ENCODE measurements at places on chromosomes 16 and 17. TPM values are rescaled to one million over a fixed set of nuclear protein-coding genes. Genes with fewer than 3 reads are reported as not detected.

Gene NPIPB8
- total RNA-seq = 1.3 TPM

Gene SLC16A6
- total RNA-seq = 0.24 TPM

Gene JPH3
- total RNA-seq = 26.4 TPM

Gene GP1BA
- not detected for total RNA-seq

Gene HOXB1
- total RNA-seq = 0.96 TPM

Gene TP53TG3
- total RNA-seq = not detected

Gene LLGL2
- 235 TPM for total RNA-seq

Gene CES1
- total RNA-seq = not detected

Gene NHLRC4
- total RNA-seq = 0.51 TPM

DNA sequence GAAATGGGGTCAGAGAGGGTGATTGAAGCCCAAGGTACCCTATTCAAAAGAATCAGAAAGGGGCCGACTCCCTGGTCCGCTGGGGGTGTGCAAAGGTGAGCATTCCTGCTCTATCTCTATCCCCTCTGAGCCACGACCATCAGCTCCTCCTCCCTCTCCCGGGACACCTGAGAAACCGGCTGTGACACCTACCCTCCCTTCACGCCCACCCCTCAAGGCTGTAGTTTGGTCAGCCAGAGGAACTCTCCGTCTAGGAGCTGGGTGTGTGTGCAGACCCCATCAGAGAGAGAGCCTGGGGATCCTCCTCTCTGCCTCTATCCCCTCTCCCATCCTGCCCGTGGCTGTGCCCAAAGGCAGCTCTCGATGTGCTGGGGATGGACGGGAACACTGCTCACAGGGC, 27.6 kb upstream of the DLX4 start:
- H3K4me3 ChIP-seq = no peak overlapping the region
- H3K4me1 ChIP-seq = peaks cover 1% of the 10 kb centered on the region
- peaks cover 56% of the 10 kb centered on the region for H3K27me3 ChIP-seq

DNA sequence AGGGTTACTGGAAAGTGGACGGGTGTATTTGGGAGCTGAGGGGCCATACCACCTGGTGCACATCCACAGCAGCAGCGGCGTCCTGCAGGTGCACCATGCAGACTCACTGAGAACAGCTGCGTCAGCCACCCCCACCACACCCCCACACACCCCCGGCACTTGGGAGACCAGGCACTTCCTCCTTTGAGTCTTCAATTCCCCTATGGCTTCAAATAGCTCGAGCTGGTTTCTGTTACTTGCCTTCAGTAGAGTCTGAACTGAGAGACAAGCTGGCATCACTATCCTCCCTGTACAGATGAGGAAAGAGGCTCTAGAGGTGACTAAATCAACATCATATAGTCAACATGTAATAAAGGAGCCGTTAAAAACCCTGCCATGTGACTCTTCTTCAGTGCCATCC, 15.4 kb downstream of the CUEDC1 start:
- no peak overlapping the region for H3K4me3 ChIP-seq
- H3K4me1 ChIP-seq = peaks cover 32% of the 10 kb centered on the region
- no peaks in the 10 kb centered on the region for H3K36me3 ChIP-seq
- H3K27me3 ChIP-seq = no peaks in the 10 kb centered on the region
- no peak for DNase-seq
- peak overlapping the region; percentile 19 for H3K27ac ChIP-seq

DNA sequence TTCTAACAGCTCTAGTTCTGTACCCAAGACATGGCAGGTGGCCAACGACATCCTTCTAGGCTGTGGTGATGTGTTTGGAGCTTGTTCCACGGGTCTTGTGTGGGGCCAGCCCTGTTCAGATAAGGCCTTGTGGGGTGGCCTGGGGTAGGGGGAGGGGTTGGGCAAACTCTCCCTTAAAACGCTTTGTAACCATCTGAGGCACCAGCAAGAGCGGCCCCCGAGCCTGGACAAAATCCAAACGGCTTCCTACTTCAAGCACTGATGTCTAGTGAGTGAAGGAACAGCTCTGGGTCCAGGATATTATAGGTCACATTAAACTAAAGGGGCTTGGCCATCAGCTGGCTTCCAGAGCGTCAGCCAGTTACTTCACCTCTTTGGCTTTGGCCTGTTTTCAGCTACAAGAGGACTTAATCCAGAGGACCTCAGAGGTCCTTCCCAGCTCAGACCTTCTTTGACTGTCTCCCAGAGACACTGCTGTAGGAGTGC, 11.9 kb downstream of the SERPINF1 start:
- no peak overlapping the region for H3K4me3 ChIP-seq
- DNase-seq = no peak
- peak overlapping the region; percentile 67 for H3K27ac ChIP-seq
- peaks cover 15% of the 10 kb centered on the region for H3K36me3 ChIP-seq
- peaks cover 10% of the 10 kb centered on the region for H3K4me1 ChIP-seq

- H3K4me3 ChIP-seq = no peak overlapping the region
- no peaks in the 10 kb centered on the region for H3K4me1 ChIP-seq
- no peak overlapping the region for H3K27ac ChIP-seq
- no peak for DNase-seq
- peaks cover 25% of the 10 kb centered on the region for H3K27me3 ChIP-seq
Measured at GRCh38 chr16:49330562-49331201, 42.9 kb upstream of the C16orf78 start.

- no peak for DNase-seq
- H3K4me1 ChIP-seq = peaks cover 3% of the 10 kb centered on the region
- no peak overlapping the region for H3K4me3 ChIP-seq
- H3K27me3 ChIP-seq = no peaks in the 10 kb centered on the region
Measured at GRCh38 chr17:63440127-63440769, 5.9 kb downstream of the CYB561 start.

DNA sequence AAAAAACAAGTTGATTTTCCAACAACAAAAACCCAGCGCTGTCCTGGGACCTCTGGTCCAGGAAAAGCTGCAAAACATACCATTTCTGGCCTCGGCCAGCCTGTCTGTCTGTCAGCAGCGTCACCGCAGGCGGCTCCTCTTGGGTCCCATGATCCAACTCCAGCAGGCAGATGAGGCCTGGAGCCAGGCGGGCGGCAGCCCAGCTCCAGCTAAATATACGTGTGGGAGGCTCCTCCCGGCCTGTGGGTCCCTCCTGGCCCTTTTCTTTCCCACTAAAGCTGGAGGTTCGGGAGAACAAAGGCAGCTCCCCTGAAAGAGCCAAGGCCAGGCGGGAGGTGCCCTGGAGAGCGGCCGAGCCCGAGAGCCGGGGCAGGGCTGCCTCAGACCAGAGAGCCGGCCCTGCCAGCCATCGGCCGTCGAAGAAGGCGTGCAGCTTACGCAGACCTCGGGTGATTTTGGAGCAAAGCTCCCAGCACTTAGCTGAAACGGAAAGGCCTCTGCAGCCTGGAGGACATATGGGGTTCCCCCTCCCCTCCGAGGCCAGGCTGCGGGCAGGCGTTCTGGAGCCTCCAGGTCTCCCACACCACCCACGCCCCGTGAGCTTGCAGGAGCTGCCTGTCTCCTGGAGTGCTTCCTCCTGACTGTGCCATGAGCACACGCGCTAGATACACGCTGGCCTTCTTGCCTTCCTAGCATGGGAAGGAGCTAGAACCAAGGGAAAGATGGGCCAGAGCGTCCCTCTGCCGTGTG, 19.9 kb upstream of the JPH3 start:
- DNase-seq = no peak
- no peak overlapping the region for H3K27ac ChIP-seq
- H3K4me1 ChIP-seq = no peaks in the 10 kb centered on the region

DNA sequence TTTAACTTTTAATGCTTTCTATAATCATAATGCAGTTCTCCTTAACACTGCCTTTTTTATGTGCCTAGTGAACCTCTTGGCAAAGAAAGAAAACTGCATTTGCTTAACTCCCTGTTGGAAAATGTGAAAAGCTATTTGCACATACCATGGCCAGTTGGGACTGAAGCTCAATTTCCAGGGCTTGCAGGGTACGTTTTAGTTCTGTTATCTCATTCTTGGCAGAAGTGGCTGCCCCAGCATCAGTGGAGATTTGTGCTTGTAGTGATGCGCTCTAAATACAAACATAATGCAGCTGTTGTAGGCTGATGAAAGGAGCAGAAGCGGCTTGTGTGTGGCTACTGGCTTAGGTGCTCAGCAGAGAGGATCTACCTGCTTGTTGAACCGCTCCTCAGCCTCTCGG, 3.7 kb downstream of the KRT24 start:
- no peak overlapping the region for H3K27ac ChIP-seq
- no peak overlapping the region for H3K4me3 ChIP-seq
- H3K27me3 ChIP-seq = peaks cover 2% of the 10 kb centered on the region
- H3K36me3 ChIP-seq = no peaks in the 10 kb centered on the region

GRCh38 chr16:17515421-17516210, 44.9 kb upstream of the XYLT1 start:
- peaks cover 28% of the 10 kb centered on the region for H3K27me3 ChIP-seq
- no peak overlapping the region for H3K27ac ChIP-seq
- no peak overlapping the region for H3K4me3 ChIP-seq
- H3K36me3 ChIP-seq = no peaks in the 10 kb centered on the region
- no peaks in the 10 kb centered on the region for H3K4me1 ChIP-seq
- no peak for DNase-seq

- no peaks in the 10 kb centered on the region for H3K27me3 ChIP-seq
- H3K4me3 ChIP-seq = no peak overlapping the region
- no peak overlapping the region for H3K27ac ChIP-seq
- no peak for DNase-seq
- H3K36me3 ChIP-seq = no peaks in the 10 kb centered on the region
Measured at GRCh38 chr17:58686980-58687379, 4.9 kb downstream of the TEX14 start.

- no peaks in the 10 kb centered on the region for H3K36me3 ChIP-seq
- H3K4me1 ChIP-seq = peaks cover 2% of the 10 kb centered on the region
- DNase-seq = no peak
Measured at GRCh38 chr17:17379197-17379991, 76.2 kb downstream of the NT5M start.

- H3K27me3 ChIP-seq = peaks cover 3% of the 10 kb centered on the region
- H3K4me3 ChIP-seq = no peak overlapping the region
- no peaks in the 10 kb centered on the region for H3K4me1 ChIP-seq
- H3K27ac ChIP-seq = no peak overlapping the region
Measured at GRCh38 chr17:6505425-6506142, 50.8 kb downstream of the PITPNM3 start.

DNA sequence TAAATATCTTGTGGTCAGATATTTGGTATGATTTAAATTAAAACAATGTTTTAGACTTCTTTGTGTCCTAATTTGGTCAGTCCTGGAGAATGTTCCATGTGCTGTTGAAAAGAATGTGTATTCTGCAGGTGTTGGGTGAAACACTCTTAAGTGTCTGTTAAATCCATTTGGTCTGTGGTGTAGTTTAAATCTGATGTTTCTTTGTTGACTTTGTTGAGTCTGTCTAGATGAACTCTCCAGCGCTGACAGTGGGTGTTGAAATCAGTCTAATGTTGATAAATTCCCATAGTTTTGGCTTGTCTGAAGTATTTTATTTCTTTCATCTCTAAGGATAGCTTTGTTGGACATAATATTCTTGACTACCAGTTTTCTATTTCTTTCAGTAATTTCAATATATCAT, 18.8 kb downstream of the TANC2 start:
- no peak overlapping the region for H3K27ac ChIP-seq
- H3K4me1 ChIP-seq = no peaks in the 10 kb centered on the region
- H3K4me3 ChIP-seq = no peak overlapping the region
- H3K27me3 ChIP-seq = no peaks in the 10 kb centered on the region
- peaks cover 2% of the 10 kb centered on the region for H3K36me3 ChIP-seq

DNA sequence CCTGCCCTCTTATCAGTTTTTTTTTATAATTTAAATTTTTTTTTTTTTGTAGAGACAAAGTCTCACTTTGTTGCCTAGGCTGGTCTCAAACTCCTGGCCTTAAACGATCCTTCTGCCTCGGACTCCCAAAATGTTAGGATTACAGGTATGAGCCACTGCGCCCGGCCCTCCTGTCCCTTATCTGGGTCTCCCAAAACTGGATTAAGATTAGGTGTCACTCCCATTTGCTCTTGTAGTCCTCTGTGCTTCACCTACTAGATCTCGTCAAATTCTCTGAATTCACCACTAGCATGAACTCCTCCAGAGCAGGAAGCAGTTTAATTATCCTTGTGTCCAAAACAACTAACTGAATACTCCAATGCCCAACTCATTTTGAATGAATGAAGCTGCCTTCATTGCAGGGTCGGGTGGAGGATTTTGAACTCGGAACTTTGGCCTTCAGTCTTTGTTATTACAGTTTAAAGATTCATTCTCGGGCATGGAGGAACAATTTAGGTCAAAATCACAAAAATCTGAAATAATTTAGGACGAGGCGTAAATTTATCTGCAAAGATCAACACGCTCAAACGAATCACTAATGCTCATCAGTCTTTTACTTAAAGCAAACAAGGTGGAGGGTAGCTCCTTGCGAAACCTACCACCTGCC, 802 bp upstream of the ATXN2L start:
- no peak for DNase-seq
- peak overlapping the region; percentile 92 for H3K27ac ChIP-seq
- peaks cover 15% of the 10 kb centered on the region for H3K36me3 ChIP-seq
- H3K4me3 ChIP-seq = peak overlapping the region; percentile 85
- H3K27me3 ChIP-seq = no peaks in the 10 kb centered on the region
- peaks cover 26% of the 10 kb centered on the region for H3K4me1 ChIP-seq

DNA sequence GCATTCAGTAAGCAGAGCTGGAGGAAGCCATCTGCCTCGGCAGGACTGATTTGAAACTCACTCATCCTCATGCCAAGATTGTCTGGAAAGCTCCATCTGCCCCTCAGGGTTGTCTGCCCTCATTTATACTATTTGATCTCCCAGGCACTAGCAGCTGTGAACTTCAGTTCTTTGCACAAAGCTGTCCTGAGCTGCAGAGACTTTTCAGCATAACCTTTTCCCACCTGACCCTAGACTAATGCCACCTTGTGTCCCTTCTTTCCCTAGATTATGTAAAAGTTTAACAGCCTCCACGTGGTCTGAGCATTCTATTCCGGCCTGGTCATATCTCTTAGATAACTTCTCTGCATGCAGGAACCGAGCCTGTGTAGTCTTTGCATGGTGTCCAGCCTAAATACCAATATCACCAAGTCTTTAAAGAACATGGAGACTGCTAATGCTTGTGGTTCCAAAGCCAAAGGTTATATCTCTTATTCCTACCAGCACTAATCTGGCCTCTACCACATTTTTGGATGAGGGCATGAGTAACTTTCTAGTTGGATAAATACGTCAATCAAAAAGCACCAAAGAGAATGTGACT, 29.1 kb downstream of the STAT5A start:
- H3K4me3 ChIP-seq = no peak overlapping the region
- H3K36me3 ChIP-seq = peaks cover 22% of the 10 kb centered on the region
- peak overlapping the region; percentile 12 for H3K27ac ChIP-seq
- no peak for DNase-seq
- H3K27me3 ChIP-seq = no peaks in the 10 kb centered on the region
- H3K4me1 ChIP-seq = peaks cover 31% of the 10 kb centered on the region

DNA sequence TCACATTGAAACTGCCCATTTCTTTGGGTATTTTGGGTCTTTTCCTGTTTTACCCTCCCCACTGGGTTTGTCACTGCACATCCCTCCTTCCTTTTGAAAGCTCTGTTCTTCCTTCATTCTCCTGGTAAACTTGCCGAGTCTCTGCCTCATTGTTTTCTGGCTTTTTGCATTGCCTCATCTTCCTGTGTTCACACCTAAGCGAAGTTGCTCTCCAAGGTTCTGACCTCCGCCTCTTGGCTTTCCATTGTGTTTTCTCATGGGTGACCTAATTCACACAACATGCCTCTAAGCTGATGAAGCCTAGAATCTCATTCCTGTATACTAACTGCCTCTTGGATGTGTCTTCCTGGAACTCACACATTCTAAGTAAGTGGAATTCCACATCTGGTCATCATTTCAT, 1096.1 kb upstream of the EEF2KMT start:
- peak; percentile 62 for DNase-seq
- no peak overlapping the region for H3K27ac ChIP-seq
- H3K4me3 ChIP-seq = no peak overlapping the region
- H3K36me3 ChIP-seq = no peaks in the 10 kb centered on the region

GRCh38 chr17:17226451-17227265, 10.3 kb downstream of the FLCN start:
- H3K27ac ChIP-seq = no peak overlapping the region
- DNase-seq = no peak
- no peaks in the 10 kb centered on the region for H3K27me3 ChIP-seq
- H3K4me1 ChIP-seq = no peaks in the 10 kb centered on the region
- H3K36me3 ChIP-seq = peaks cover 32% of the 10 kb centered on the region
